Heart right ventricle (tissue), 16 donors: ENCODE measurements at places on chromosomes 11 and 22. TPM values are rescaled to one million over a fixed set of nuclear protein-coding genes. Genes with fewer than 3 reads are reported as not detected.
A peak's percentile ranks its signal among the peaks of the same experiment; 100 is the strongest.

- peaks cover 74% of the 10 kb centered on the region for H3K4me1 ChIP-seq
- peak overlapping the region; percentile 58 for H3K4me3 ChIP-seq
- H3K27ac ChIP-seq, result peak overlapping the region; percentile 86
Observed at GRCh38 chr11:133951327-133952198, 5.2 kb downstream of the IGSF9B start.

GRCh38 chr11:2807025-2807681 lies 78.4 kb downstream of the CDKN1C start:
- H3K4me3 ChIP-seq, result peak overlapping the region; percentile 19
- DNase-seq, result peak; percentile 78
- H3K27me3 ChIP-seq, result no peaks in the 10 kb centered on the region
- H3K4me1 ChIP-seq, result peaks cover 23% of the 10 kb centered on the region

DNA sequence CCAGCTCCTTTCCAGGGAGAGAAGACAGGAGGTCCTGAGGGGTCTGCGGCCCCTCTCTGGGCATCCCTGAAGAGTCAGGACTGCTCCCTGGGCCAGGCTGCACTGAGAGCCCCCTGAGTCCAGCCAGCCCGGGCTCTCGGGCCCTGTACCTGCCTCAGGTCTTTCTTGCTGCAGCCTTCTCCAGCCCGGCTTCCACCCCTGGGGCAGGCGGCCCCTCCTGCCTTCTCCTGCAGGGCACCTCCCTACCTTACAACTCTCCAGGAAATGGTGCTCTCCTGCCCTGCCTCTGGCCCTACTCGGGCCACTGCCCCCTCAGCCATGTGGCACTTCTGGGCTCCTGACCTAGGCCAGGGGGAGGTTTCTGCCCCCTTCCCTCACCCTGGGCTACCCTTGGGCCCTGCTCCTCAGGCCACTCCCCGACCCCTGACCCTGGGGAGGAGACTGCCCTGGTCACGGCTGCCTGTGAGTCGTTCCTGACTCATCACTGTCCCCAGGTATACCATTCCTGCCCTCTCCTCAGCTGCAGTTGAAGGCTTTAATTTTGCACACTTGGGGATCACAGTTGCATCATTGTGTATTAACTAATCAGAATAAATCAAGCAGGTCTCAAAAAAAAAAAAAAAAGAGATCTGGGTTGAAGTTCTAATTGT lies 251.1 kb downstream of the NXPE2 start:
- H3K4me1 ChIP-seq, result no peaks in the 10 kb centered on the region
- no peak overlapping the region for H3K27ac ChIP-seq
- no peak for DNase-seq
- no peak overlapping the region for H3K4me3 ChIP-seq
- H3K27me3 ChIP-seq, result no peaks in the 10 kb centered on the region
- H3K36me3 ChIP-seq, result no peaks in the 10 kb centered on the region

DNA sequence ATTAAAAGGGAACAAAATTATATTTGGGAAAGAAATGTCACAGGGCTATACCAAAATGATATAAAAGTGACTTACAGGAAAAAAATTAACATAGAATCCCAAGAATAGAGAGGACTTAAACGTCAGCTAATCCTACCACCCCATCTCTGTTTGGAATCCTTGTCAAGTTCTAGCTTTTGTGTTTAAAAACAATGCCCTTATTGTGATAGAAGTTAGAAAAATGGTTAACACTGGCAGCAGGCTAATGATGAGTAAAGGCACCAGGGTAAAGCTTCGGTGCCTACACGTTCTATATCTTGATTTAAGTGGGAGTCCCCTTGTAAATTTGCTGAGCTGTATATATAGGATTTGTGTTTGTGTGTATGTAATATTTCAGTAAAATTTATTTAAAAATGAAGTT lies 453.3 kb upstream of the TENM4 start:
- H3K36me3 ChIP-seq, result no peaks in the 10 kb centered on the region
- H3K27me3 ChIP-seq, result no peaks in the 10 kb centered on the region
- no peak overlapping the region for H3K4me3 ChIP-seq
- no peak for DNase-seq

Gene KCTD17
- 7.7 TPM for total RNA-seq

Gene SORL1
- 8.8 TPM for total RNA-seq
